ENCODE measurements at places on chromosomes 1 and 21.

DNA sequence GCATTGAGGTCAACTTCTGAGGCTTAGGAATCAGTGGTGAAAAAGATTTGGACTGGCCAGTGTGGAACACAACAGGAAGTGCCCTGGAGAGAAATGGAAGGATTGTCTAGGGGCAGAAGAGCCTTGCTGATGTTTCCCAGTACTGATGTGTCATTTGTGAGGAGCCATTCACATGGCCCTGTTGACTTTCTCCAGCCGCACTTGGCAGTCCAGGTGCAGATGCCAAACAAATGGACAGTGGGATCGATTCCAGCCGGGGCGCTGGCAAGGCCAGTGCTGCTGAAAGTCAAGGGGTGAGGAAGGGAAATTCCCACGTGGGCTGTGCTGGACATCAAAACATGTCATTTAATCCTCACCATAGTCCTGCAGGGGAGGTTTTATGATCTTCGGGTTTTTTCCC lies 4.9 kb upstream of the TRIM63 start:
- DNase-seq = no peak

DNA sequence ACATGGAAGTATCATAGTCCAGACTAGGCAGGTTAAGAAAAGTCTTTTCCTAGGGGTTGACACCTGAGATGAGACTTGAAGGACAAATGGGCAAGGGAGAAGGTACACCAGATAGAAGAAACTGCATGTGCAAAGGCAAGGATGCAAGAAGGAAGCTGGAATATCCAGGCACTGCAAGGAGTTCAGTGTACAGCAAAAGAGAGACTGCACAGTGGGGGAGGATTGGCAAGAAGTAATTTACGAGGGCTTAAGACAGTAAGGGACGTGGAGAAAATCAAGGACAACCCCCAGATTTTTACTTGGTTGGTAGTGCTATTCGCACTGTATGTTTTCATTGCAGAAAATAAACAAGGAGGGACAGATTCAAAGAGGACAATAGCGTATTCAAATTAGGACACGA lies 58.5 kb downstream of the DNM3 start:
- DNase-seq = no peak

DNA sequence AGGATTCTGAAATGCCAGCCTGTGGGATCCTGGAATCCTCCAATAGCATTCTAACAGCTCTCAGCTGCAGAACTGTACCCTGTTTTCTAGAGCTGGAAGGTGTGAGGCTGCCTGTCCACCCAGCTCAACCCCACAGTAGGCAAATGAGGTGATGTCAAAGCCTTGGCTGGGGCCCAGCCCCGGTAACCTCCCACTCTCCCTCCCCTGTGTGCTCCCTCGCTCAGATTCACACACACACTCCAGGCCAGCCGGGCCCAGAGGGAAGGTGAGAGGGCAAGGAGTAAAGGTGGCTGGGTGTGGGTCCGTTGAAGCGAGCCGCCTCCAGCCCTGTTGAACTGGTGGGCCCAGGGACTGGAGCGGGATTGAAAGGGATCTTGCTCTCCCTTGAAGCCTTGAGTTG lies at the start of gene BSND:
Gene BSND, plus strand, starts transcription at position 257 of the 400 bp plus-strand sequence. CDS start 254 bp downstream, outside the sequence.
- DNase-seq = no peak

DNA sequence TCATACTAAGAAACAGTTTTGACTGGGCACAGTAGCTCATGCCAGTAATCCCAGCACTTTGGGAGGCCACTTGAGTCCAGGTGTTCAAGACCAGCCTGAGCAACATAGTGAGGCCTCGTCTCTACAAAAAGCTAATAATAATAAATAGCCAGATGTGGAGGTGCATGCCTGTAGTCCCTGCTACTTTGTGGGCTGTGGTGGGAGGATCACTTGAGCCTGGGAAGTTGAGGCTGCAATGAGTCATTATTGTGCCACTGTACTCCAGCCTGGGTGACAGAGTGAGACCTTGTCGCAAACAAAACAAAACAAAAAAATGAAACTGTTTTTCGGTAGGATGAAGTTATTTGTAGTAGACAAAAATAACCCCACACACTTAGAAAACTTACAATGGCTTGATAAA lies 19.0 kb upstream of the OLFM3 start:
- no peak for DNase-seq

GRCh38 chr21:16468184-16468583 lies 738.4 kb downstream of the USP25 start:
- no peak for DNase-seq

DNA sequence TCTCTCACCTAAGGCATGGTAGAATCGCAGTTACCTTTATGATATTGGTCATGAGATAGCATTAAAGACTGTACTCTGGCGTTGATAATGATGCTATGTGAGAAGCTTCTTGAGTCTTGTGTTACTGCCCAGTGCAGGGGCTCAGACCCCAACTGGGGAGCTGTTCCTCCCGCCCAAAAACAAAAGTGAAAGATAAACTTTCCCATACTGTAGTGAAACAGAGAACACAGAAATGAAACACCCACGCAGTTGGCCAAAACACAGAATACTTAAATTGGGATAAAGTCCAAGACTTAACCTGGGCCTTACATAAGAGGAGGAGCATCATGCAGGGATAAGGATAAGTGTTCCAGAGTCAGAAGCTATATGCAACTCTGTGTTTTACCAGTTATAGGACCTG lies 130.6 kb downstream of the HHIPL2 start:
- no peak for DNase-seq

DNA sequence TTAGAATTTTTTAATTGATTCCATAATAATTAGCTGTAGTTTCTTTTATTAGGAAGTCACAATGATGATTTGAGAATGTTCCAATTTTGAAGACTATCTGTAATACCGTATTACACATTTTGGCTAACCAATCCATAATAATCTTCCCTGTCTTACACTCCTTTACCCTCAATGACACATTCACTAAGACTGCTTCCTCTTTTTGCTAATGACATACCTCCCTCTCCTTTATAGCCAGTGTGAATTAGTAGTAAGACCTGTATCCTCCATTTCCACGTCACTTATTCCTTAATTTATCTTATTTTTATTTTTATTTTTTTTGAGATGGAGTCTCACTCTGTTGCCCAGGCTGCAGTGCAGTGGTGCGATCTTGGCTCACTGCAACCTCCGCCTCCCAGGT lies 10.1 kb downstream of the KDM1A start:
- DNase-seq = no peak

GRCh38 chr1:110086961-110087360 lies 16.5 kb upstream of the ALX3 start:
- no peak for DNase-seq

DNA sequence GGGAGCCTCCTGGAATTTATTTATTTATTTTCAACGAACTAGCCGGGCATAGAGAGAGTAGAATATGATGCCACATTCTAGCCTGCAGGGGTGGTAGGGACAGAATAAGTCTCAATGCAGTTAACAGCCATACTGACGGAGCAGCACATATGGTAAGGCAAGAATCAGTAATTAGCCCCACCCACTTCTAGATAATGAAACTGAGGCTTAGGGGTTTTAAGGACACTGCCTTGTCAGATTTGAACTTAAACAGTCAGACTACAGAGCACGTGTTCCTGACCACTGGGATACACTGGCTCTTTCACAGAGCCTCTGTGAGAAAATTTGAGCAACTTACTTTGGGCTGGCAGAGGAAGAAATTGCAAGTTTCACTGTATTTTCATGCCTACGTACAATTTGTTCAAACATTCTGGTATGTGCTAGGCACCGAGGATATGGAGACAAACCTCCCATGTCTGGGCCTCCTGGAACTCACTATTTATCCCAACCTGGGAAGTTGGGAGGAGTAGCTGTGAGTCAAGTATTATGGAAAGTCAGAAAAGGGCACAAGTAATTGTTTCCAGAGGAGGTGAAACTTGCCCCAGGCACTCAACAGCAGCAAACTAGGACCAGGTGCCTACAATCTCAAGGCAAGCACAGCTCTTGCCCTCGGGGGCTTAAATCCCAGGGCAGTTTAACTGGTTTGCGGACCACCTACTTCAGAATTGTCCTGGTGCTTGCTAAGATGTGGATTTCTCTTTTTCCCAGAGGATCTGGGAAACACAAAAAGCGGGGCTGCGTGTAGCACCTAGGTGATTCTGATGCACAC lies 1.6 kb upstream of the CLIC4 start:
- DNase-seq = no peak

DNA sequence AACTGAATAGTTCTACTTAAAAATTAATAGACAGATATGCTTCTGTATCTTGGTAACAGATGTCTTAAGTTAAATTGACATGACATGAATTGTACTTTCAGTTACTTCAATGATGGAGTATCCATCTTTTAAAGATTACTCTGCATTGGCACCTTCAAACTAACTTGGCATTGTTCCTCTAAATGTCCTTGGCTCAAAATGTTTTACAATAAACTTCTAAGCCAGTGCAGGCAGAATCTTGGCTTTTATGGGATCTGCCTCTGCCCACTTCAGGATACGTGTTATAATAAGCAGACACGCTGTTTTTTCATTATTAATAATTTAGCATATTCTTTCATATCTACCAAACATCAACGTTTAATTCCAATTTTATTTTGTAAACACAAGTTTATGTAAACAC lies 873.4 kb upstream of the ADAMTS5 start:
- no peak for DNase-seq

DNA sequence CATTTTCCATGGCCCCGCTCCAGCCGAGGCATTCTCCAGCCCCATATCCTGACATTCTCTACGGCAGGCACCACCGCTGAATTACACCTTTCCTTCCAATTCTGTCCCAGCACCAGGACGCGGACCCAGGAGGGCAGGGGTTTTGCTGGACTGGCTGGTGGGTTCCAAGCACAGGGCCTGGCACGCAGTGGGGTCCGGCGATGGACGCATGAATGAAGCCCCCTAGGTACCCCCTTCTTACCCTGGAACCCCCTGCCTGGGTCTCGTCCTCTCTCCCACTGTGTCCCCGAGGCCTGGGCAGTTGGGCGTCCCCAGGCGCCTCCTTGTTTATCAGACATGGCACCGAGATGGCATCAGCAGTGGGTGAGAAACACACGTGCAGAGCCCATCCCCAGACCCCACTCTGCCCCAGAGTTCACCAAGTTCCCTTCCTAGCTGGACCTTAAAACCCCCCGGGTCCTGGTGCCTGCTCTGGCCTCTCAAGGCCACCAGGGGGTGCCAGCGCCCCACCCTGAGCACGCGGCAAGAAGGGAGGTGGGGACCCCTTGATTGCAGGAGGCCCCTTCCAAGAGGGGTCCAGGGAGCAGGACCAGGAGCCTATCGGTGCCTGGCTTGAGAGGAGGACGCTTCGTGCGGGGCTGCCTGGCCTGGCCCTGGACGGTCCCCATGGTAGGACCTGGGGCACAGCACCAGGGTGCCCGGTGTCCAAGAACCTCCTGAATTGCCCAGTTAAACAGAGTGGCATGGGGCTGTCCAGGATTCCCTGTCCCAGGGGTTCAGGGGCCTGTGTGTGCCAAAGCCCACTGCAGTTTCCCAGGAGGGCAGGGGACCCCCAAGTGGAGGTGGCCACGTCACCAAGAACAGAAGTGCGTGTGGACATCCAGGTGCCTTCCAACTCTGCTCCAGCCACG lies 46.1 kb downstream of the MEGF6 start:
- DNase-seq = no peak

- DNase-seq = no peak
Measured at GRCh38 chr1:185271921-185272320, 45.1 kb downstream of the IVNS1ABP start.

DNA sequence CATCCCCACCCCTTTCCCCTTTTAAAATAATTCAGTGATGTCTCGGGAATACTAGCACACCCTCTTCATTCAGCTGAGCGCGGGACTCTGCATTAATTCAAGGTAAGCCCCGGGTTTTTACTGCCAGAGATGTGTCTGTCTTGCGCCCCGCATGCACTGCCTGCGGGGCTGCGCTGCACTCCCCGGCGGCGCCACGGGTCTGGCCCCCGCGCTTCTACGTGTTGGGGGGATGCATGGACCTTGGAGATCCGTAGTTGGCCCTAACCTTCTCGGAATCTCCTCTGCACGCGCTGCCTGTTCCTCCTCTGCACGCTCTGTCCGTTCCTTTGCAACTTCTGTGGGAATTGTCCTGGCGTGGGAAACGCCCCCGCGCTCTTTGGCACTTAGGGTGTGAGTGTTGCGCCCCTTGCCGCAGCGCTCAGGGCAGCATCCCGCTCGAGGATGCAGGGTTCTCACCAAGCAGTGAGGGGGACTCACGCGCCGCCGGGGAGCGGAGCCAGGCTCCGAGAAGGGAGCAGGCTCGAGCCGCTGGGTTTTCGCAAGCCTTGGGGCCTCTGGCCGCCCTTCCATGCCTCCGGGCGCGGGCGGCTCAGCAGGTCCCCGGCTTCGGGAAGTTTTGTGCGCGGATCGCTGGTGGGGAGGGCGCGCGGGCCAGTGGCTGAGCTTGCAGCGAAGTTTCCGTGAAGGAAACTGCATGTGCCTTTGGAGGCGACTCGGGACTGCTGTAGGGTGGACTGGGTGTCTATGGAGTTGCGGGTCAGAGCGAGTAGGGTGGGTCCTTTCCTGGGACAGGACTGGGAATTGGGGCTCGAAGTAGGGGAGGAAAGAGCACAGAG lies 165.1 kb upstream of the CACNA1E start:
- no peak for DNase-seq

DNA sequence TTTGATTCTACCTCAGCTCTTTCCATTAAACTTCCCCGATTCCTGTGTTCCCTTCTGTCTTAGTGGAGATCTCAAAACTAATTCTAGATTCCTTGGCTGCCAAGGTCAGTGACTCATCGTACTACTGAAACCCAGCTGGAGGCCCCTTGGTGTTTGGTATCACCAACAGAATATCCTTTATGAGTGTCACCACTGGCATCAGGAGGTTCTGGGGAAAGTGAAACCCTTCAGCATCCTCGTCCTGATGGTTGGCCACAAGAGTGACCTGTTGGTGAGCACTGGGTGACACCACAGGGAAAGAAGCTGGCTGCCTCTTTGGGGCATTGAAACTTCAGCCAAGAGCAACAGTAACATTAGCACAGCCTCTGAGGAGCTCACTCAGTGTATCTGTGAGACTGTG lies 9.6 kb downstream of the RAB42 start:
- no peak for DNase-seq

- no peak for DNase-seq
Measured at GRCh38 chr1:175548774-175549173, 194.6 kb downstream of the TNR start.
